A673 (cell line): ENCODE measurements at places on chromosomes 6 and 20. TPM values are rescaled to one million over a fixed set of nuclear protein-coding genes. Genes with fewer than 3 reads are reported as not detected.

GRCh38 chr20:8020314-8021079 lies 936 bp upstream of the TMX4 start:
- no peaks in the 10 kb centered on the region for H3K36me3 ChIP-seq
- peaks cover 18% of the 10 kb centered on the region for H3K4me1 ChIP-seq
- H3K27ac ChIP-seq: no peak overlapping the region
- H3K4me3 ChIP-seq: peak overlapping the region; percentile 83

The DAAM2 gene
- total RNA-seq: 4.8 and 5.7 TPM in 2 replicates

- no peak for DNase-seq
- peaks cover 21% of the 10 kb centered on the region for H3K4me1 ChIP-seq
- no peaks in the 10 kb centered on the region for H3K36me3 ChIP-seq
- no peak overlapping the region for H3K4me3 ChIP-seq
These were observed 42.0 kb downstream of the CBFA2T2 start for GRCh38 chr20:33531885-33532284.

The CCN5 gene
- not detected in 2 replicates for total RNA-seq

DNA sequence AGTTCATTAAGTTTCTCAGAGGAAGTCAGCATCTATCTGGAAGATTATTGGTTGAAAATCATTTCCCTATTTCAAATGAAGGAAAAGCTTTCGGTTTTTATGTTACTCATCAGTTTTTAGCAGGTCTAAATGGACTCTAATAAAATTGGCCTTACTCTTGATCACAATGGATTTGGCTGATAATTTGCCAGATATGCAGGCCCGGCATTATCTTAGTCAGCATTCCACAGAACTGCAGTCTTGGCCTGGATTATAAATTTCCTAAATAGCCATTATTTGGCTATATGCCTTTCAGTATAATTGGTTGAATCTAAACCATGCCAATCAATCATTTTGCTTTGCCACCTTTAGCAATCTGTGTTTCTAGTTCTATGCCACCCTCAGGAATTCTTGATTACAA lies 91.7 kb upstream of the KCNQ5 start:
- no peaks in the 10 kb centered on the region for H3K27me3 ChIP-seq
- no peak for DNase-seq

DNA sequence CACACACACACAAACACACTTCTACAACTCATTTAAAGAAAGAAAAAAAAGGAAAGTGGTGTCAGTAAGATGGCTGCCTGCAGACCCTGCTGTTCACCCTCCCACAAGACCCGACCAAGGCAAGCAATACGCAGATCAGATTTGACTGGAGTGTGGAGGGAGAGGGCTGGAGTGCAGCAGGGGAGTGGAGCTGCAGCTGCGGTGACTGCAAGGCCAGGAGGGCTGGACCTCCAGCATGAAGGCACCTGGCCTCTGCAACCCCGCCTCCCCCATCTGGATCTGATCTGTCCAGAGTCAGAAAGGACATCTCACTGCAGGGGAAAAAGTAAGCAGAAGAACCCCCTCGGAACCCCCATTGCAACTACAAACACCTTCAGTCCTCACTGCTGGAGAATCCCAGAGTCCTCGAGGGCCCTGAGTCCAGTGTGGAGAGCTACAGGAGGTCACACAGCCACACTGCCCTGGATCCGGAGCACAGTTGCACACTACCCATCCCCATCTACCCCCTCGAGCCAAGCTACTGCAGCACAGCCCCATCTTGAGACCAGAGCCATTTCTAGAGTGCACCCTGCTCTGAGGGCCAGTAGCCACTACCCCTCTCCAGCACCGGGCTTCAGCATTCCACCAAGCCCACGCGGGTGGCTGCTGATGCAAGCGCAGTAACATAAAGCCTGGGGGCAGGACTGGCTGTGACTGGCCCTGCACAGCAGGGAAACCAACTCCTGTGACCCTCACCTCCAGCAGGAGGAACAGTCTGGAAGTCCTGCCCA lies 41.9 kb upstream of the SRSF6 start:
- no peaks in the 10 kb centered on the region for H3K4me1 ChIP-seq
- no peaks in the 10 kb centered on the region for H3K36me3 ChIP-seq
- H3K4me3 ChIP-seq: no peak overlapping the region
- no peak for DNase-seq
- H3K27me3 ChIP-seq: peaks cover 9% of the 10 kb centered on the region
- no peak overlapping the region for H3K27ac ChIP-seq

GRCh38 chr6:37819802-37820717 lies 533 bp downstream of the ZFAND3 start:
- DNase-seq: peak; percentile 69
- no peaks in the 10 kb centered on the region for H3K36me3 ChIP-seq
- H3K4me1 ChIP-seq: peaks cover 48% of the 10 kb centered on the region
- peak overlapping the region; percentile 60 for H3K4me3 ChIP-seq
- H3K27ac ChIP-seq: peak overlapping the region; percentile 97
- H3K27me3 ChIP-seq: no peaks in the 10 kb centered on the region

DNA sequence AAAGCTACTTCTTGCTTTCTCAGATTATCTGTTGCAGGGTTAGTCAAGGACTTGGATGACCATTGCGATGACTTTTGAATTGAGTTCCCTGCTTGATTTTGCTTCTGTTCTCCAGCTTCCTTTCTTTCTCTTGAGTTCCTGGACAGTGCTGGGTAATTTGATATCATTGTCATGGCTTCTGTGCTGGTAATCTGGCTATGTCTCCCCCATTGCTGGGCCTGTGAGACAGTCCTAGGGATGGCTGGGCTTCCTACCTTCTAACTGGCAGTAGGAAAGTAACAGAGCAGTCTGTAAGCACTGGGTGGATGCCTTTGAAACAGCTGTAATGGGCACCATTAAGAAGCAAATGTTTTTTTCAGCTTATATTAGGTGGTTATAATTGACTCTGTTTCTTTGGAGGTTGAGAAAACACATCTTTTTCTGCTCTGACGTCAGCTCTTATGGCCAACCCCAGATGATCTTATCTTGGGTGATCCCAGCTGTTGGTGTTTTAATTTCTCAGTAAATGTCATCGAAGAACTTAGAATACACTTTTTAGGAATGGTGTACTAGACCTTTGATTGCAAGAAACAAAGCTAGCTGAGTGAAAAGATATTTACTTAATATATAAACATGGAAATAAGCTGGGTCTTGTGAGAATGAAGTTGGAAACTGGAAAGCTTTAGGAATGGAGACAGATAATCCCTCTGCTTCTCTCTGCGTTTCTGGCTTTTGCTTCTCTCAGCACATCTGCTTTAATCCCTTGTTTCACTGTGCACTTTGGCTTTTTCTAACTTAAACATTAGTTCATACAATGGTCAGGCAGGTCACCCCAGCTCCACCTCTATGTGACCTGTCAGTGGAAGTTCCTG lies 195.0 kb upstream of the MAN1A1 start:
- no peak for DNase-seq
- no peak overlapping the region for H3K27ac ChIP-seq
- H3K36me3 ChIP-seq: no peaks in the 10 kb centered on the region
- H3K4me1 ChIP-seq: no peaks in the 10 kb centered on the region
- peaks cover 5% of the 10 kb centered on the region for H3K27me3 ChIP-seq

The SMLR1 gene
- not detected in 2 replicates for total RNA-seq

DNA sequence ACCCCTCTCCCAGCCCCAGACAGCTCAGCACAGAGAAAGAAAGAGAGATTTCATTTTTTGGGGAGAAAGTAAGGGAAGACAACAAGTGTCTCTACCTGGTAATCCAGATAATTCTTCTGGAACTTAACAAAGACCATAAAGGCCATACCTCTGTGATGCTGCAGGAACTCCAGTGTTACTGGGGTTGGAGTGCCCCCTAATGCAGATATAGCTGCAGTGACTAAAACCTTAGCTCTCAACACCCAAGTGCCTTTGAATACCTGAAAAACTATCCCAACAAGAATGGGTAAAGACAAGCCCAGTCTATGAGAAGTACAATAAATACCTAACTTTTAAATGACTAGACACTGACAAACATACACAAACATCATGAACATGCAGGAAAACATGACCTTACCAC lies 365.3 kb upstream of the PTCHD4 start:
- H3K4me3 ChIP-seq: no peak overlapping the region
- no peak overlapping the region for H3K27ac ChIP-seq
- peak; percentile 2 for DNase-seq

DNA sequence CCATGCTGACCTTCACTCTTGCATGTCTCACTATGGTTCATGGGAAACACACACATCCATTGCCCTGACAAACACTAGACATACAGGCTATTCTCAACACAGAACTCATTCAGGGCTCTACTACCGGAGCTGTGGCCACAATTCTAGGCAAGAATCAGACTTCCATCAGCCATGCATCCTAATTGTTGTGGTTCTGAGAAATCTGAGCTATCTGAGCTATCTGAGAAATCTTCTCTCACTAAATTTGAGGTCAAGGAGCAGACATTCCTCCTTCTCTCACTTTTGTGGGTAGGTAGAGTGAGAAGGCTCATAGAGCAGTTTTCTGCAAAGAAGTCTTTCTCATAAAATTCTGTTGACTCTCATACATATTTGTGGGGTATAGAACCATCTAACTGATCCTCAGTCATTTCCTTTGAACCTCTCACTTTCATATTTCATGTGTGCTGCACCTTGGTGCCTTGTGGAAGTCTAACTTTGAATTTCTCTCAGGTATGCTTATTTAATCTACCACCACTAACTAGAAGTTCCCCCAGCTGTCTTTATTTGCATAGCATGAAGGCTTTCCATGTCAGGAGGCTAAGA lies 43.6 kb downstream of the ADGRF1 start:
- peaks cover 64% of the 10 kb centered on the region for H3K27me3 ChIP-seq
- H3K4me3 ChIP-seq: no peak overlapping the region
- no peak for DNase-seq
- H3K4me1 ChIP-seq: no peaks in the 10 kb centered on the region

DNA sequence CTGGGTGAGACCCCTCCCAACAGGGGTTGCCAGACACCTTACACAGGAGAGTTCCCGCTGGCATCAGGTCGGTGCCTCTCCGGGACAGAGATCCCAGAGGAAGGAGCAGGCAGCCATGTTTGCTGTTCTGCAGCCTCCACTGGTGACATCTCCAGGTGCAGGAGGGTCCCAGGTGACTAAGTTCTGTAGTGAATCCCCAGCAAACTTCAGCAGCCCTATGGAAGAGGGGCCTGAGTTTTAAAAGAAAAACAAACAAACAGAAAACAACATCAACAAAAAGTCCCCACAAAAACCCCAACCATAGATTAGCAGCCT lies 515.1 kb downstream of the FRK start:
- H3K27me3 ChIP-seq: no peaks in the 10 kb centered on the region
- no peaks in the 10 kb centered on the region for H3K36me3 ChIP-seq

GRCh38 chr6:169085466-169085865 lies 168.2 kb downstream of the THBS2 start:
- peaks cover 6% of the 10 kb centered on the region for H3K4me1 ChIP-seq
- H3K27me3 ChIP-seq: no peaks in the 10 kb centered on the region
- DNase-seq: peak; percentile 52
- no peak overlapping the region for H3K27ac ChIP-seq
- H3K4me3 ChIP-seq: no peak overlapping the region

The SLC17A3 gene
- not detected in 2 replicates for total RNA-seq

The SAMD5 gene
- total RNA-seq: 4.3 and 6.1 TPM in 2 replicates

GRCh38 chr20:50224531-50225255 lies 34.1 kb downstream of the CEBPB start:
- no peaks in the 10 kb centered on the region for H3K27me3 ChIP-seq
- no peaks in the 10 kb centered on the region for H3K36me3 ChIP-seq
- H3K27ac ChIP-seq: no peak overlapping the region
- H3K4me3 ChIP-seq: no peak overlapping the region
- H3K4me1 ChIP-seq: no peaks in the 10 kb centered on the region
- no peak for DNase-seq

GRCh38 chr20:52105442-52106422 lies 85.8 kb downstream of the ZFP64 start:
- peak overlapping the region; percentile 67 for H3K4me3 ChIP-seq
- no peak overlapping the region for H3K27ac ChIP-seq
- H3K4me1 ChIP-seq: peaks cover 4% of the 10 kb centered on the region
- DNase-seq: peak; percentile 18

The BPIFB4 gene
- not detected in 2 replicates for total RNA-seq

The GLP1R gene
- total RNA-seq: not detected in 2 replicates

GRCh38 chr20:57399587-57400155 lies 8.5 kb downstream of the RBM38 start:
- H3K27me3 ChIP-seq: no peaks in the 10 kb centered on the region
- H3K4me3 ChIP-seq: no peak overlapping the region
- H3K27ac ChIP-seq: peak overlapping the region; percentile 54
- DNase-seq: no peak
- H3K4me1 ChIP-seq: no peaks in the 10 kb centered on the region

GRCh38 chr6:109348226-109348625 lies 34.0 kb downstream of the CD164 start:
- H3K4me3 ChIP-seq: no peak overlapping the region
- H3K4me1 ChIP-seq: no peaks in the 10 kb centered on the region
- no peak for DNase-seq
- no peak overlapping the region for H3K27ac ChIP-seq

GRCh38 chr20:61662226-61662967 lies 403.3 kb downstream of the TAF4 start:
- H3K4me3 ChIP-seq: no peak overlapping the region
- no peaks in the 10 kb centered on the region for H3K27me3 ChIP-seq
- DNase-seq: no peak
- no peak overlapping the region for H3K27ac ChIP-seq
- no peaks in the 10 kb centered on the region for H3K36me3 ChIP-seq
